Skeletal muscle tissue (tissue), 5 donors: ENCODE measurements at places on chromosomes 5 and 9. TPM values are rescaled to one million over a fixed set of nuclear protein-coding genes. Genes with fewer than 3 reads are reported as not detected.

Gene TSTD2
- 21.4 TPM for total RNA-seq

Gene FOXI1
- not detected for total RNA-seq

Gene GABRG2
- total RNA-seq, result not detected

Gene SLC24A2
- total RNA-seq, result 0.52 TPM

Gene ARHGEF37
- 2.1 TPM for total RNA-seq

Gene BASP1
- 12.5 TPM for total RNA-seq

Gene B4GALT1
- total RNA-seq, result 14.1 TPM

Gene OGN
- 153 TPM for total RNA-seq

Gene FAM221B
- not detected for total RNA-seq

Gene IER5L
- total RNA-seq, result 16.7 TPM

Gene PPP3R2
- total RNA-seq, result not detected

Gene FAM13B
- 43.8 TPM for total RNA-seq

Gene C5orf52
- not detected for total RNA-seq

Gene PCDHA1
- total RNA-seq, result not detected

Gene MGAT1
- total RNA-seq, result 38.1 TPM

Gene OR2V1
- total RNA-seq, result not detected

Gene FABP6
- not detected for total RNA-seq

Gene GCNT4
- total RNA-seq, result under 0.01 TPM

Gene CD274
- total RNA-seq, result 0.52 TPM

Gene IL7R
- total RNA-seq, result 0.52 TPM

Gene HNRNPK
- 446 TPM for total RNA-seq

Gene PCDHGA4
- total RNA-seq, result 1.0 TPM

Gene STKLD1
- total RNA-seq, result 1.0 TPM

Gene TNFSF8
- 1.0 TPM for total RNA-seq

Gene ZNF879
- 4.7 TPM for total RNA-seq

Gene AGXT2
- total RNA-seq, result not detected

Gene TRIM14
- total RNA-seq, result 1.0 TPM

Gene FBN2
- 86.1 TPM for total RNA-seq

Gene IRGM
- not detected for total RNA-seq

Gene ACTL7A
- total RNA-seq, result not detected

Gene SLC25A2
- total RNA-seq, result 0.52 TPM

Gene SRD5A1
- total RNA-seq, result 4.2 TPM

Gene PRRC1
- 34.4 TPM for total RNA-seq

Gene CNOT8
- 42.3 TPM for total RNA-seq

Gene C9
- total RNA-seq, result 1.0 TPM

Gene C9orf153
- 1.6 TPM for total RNA-seq

Gene GPBP1
- total RNA-seq, result 71.0 TPM

Gene GEMIN5
- 18.8 TPM for total RNA-seq

Gene TCF7
- 0.52 TPM for total RNA-seq

Gene IL5
- not detected for total RNA-seq

Gene CNOT6
- 15.1 TPM for total RNA-seq

Gene CXCL14
- total RNA-seq, result 19.8 TPM

Gene OLFM1
- 2.6 TPM for total RNA-seq

Gene PCDHB13
- 1.6 TPM for total RNA-seq
